ENCODE measurements at places on chromosomes 1 and 21.

GRCh38 chr1:226786550-226786949 is 47.5 kb upstream of the ITPKB start:
- DNase-seq: no peak

GRCh38 chr1:37032660-37033354 is 1.5 kb downstream of the GRIK3 start:
- no peak for DNase-seq

GRCh38 chr1:19078536-19078935 is 122.1 kb upstream of the IFFO2 start:
- no peak for DNase-seq

- no peak for DNase-seq
Measured at GRCh38 chr1:36225283-36225899, 1.1 kb downstream of the THRAP3 start.

DNA sequence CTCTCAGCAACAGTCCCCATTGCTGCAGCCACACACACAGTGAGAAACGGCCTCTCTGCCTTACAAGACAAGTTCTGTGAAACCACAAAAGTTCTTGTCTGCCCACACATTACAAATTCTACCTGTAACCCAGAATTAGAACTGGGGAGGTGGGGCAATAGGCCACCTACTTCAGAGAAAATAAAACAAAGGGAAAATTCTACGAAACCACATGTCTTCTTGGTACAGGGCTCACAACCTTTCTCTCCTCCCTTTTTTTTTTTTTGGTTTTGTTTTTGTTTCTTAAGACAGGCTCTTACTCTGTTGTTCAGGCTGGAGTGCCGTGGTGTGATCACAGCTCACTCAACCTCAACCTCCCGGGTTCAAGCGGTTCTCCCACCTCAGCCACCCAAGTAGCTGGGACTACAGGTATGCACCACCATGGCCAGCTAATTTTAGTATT is 30.2 kb downstream of the LPAR3 start:
- DNase-seq: no peak

GRCh38 chr1:212783976-212784375 is 7.6 kb downstream of the NSL1 start:
- DNase-seq: no peak

GRCh38 chr1:43056981-43057391 is 98.3 kb upstream of the SLC2A1 start:
- DNase-seq: no peak

GRCh38 chr21:39869141-39869818 is 2.0 kb downstream of the PCP4 start:
- DNase-seq: no peak

- no peak for DNase-seq
Measured at GRCh38 chr1:157448636-157449035, 103.7 kb downstream of the FCRL5 start.

GRCh38 chr1:170630977-170631376 is 33.0 kb upstream of the PRRX1 start:
- DNase-seq: no peak

DNA sequence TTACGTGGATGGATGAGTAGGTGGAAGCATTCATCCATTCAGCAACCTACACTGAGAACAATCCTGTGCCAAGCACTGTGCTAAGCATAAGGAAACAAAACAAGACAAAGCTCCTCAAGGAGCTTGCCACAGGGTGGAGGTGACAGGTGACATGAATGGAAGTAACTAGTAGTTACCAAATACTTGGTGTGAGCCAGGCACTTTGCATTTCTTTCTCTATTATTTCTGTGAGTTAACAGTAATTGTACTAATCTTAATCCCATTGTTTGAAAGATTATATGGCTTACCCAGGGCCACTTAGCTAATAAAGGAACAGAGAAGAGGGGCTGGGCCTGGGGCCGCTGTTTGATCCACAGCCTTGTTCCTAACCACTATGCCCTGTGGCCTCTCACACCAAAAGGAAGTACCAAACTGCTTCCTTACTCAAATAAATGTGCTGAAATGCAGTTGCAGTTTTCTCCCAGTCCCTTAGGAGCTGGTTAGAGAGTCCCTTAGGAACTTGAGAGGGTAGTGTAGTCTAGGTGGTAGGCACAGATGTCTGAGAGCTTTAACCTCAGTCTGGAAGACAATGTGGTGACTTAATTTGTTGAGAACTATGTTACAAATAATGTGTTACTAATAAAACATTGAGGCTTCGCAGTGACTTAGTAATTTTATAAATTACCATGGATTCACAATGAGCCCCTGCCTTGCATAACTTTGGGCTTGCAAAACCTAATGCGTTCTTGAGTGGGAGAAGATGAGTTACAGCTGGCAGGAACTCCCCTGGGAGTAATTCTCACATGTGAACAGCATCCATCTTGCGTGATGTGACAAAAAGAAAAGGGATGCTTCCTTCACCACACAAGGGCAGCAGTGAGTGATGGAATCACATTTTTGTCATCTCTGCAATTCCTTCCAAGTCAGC is 69.8 kb downstream of the MPZL1 start:
- DNase-seq: no peak

DNA sequence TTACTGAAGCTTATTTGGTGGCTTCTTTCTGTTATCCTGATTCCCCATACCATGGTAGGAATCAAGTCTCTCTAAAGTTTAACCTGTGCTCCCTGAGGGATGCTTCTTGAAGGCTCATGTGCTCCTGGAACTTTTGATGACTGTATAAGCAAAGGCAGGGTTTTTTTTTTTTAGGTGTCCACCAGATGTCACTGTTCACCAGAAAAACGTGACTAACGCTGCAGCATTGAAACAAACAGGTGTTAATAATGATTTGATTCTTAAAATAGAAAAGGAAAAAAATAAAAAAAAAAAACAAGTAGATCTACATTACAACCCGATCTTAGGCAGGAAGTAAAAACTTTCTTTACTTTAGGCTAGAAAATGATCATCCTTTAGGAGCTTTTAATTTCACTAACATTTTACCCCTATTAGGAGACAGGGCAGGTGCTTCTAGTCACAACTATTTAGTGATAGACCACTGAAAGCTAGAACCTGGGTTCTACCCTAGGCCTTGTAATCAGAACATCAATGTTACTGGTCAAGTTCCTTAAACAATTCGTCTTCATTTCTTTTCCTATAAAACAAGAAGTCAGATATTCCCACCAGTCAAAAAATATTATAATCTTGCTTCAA is 223.0 kb downstream of the PLA2G4A start:
- DNase-seq: no peak

GRCh38 chr1:70820396-70820795 is 227.2 kb downstream of the PTGER3 start:
- no peak for DNase-seq

- DNase-seq: no peak
Measured at GRCh38 chr1:181482521-181483284, 614 bp upstream of the CACNA1E start.

GRCh38 chr1:203607533-203607873 is 19.1 kb upstream of the ATP2B4 start:
- DNase-seq: no peak

GRCh38 chr1:245877976-245878375 is 629.1 kb downstream of the SMYD3 start:
- no peak for DNase-seq

DNA sequence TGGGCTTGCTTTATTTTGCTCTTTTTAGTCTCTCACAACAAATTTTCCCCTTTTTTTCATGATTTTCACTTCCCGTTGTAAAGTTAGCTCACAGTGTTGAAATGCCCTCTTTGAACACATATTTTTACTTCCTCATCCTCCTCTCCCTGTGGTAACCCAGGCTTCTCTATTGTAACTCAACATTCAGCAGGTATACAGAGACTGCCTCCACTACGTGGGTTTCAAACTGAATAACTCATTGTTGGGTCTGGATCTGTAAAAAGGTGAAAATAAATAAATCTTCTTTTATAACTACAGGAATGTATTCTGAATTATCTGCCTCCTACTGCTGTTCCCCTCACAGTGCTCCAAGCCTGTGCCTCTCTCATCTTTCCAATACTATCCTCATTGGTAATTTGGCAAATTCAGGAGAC is 166.4 kb downstream of the RUNX1 start:
- no peak for DNase-seq

GRCh38 chr1:158101927-158102326 is 78.8 kb upstream of the CD1D start:
- no peak for DNase-seq

DNA sequence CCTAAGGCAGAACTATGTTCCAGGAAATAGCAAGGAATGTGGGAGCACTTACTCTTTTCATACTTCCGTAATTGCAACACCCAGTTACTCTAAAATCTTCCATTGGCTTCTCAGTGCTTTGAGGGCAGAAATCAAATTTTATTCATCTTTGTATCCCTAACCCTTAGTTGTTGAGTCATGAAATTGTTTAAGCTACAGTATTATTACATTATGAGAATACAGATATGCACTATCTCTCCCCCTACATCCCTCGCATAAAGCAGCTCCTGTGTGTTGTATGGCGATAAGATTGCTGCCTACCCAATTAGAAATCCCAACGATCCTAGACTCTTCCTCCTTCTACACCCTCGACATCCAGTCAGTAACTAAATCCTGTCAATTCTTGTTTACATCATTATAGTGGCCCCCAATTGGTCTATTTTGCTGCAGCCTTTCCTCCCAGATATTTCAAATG is 2.6 kb downstream of the AIDA start:
- no peak for DNase-seq

- DNase-seq: no peak
Measured at GRCh38 chr1:209208648-209209047, 374.9 kb upstream of the CAMK1G start.

DNA sequence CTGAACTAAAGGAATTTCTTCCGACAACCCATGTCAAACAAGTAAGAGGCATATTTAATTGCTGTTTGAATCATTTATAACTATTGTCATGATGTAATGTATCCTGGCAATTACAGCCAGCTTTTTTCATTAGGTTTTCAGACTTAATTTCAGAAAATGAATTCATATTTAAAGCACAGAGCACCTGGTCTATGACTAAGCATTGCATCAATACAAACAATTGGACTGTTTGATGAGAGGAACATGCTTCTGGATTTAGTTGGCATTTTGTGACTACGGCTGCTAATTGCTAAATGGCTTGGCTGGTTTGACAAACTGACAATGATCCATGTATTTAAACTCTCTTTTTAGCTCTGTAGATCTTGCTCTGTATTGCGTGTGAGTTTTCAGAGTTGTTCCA is 853.4 kb downstream of the NCAM2 start:
- DNase-seq: no peak

DNA sequence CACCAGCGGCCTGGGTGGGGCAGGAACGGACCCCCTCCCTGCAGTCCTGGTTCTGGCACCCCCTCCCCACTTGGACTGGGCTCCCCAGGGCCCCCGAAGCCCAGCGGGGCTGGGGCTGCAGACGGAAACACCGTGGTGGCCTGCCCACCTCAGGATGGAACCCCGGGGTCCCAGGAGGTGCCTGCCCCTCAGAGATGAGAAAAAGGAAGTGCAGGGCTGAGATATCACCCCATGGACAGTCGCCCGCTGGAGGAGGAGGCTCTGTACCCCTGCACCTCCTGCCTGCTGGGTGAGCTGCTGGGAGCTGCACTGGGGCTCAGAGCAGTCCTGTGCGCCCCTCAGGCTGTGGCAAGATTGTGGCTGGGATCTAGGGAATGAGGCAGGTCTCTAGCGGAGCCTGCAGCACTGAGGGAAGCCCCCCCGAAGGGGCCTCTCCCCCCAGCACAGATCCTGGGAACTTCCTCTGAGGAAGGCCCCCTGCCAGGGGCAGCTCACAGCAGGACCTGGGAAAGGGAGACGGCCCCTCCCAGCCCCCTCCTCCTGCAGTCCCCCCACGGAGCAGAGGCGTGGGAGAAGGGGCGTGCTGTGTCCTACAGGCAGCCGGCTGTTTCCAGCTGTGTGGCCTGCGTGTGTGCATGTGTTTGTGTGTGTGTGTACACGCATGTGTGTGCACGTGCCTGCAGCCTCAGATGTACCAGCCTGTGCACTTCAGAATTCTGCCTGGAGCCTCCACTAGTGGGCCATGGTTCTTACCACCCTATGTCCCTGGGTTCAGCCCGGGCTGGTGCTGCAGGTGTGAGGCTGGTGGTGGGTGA is 6.9 kb downstream of the AGRN start:
- DNase-seq: no peak

- no peak for DNase-seq
Measured at GRCh38 chr1:198373376-198373775, 167.1 kb downstream of the ATP6V1G3 start.

GRCh38 chr1:167573035-167573434 is 19.5 kb upstream of the CREG1 start:
- DNase-seq: no peak

- no peak for DNase-seq
Measured at GRCh38 chr1:93716163-93716562, 34.5 kb upstream of the BCAR3 start.

GRCh38 chr1:235100194-235100772 is 28.4 kb downstream of the TOMM20 start:
- no peak for DNase-seq

DNA sequence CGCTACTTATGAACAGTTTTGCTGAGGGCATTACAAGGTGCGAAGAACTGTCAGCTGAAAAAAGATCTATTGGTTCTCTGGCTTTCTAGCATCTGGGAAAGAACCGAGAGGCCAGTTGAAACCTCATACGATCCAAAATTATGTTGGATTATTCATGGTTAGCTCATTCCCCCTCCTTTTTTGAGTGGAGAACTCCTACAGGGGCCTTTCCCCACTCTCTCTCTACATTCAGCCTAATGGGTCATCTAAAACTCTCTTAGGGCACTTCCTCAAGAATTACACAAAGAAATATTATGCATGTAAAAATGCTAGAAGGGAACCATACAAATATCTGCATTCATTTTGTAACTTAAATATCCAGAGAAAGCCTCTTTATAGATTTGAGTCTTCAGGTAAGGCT is 358.2 kb downstream of the ADGRL2 start:
- DNase-seq: no peak

DNA sequence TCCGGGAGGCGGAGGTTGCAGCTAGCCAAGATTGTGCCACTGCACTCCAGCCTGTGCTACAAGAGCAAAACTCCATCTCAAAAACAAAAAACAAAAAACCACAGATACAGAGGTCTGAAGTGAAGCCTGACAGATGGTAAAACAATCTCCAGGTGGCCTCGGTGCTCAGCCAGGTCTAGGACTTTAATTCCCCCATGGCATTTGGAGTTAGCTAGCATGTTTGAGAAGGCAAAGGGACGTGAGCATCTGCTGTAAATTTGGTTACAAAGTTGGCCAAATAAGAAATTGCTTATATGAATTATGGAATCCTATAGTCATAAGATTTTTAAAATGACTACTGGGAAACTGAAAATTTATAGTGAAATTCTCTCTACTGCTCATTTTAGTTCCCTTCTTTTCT is 98.3 kb upstream of the FMN2 start:
- DNase-seq: no peak

- no peak for DNase-seq
Measured at GRCh38 chr1:220135755-220136154, 41.8 kb downstream of the IARS2 start.

All from activated gamma-delta T cell (primary cell).